ENCODE measurements at places on chromosomes 7 and 10.

DNA sequence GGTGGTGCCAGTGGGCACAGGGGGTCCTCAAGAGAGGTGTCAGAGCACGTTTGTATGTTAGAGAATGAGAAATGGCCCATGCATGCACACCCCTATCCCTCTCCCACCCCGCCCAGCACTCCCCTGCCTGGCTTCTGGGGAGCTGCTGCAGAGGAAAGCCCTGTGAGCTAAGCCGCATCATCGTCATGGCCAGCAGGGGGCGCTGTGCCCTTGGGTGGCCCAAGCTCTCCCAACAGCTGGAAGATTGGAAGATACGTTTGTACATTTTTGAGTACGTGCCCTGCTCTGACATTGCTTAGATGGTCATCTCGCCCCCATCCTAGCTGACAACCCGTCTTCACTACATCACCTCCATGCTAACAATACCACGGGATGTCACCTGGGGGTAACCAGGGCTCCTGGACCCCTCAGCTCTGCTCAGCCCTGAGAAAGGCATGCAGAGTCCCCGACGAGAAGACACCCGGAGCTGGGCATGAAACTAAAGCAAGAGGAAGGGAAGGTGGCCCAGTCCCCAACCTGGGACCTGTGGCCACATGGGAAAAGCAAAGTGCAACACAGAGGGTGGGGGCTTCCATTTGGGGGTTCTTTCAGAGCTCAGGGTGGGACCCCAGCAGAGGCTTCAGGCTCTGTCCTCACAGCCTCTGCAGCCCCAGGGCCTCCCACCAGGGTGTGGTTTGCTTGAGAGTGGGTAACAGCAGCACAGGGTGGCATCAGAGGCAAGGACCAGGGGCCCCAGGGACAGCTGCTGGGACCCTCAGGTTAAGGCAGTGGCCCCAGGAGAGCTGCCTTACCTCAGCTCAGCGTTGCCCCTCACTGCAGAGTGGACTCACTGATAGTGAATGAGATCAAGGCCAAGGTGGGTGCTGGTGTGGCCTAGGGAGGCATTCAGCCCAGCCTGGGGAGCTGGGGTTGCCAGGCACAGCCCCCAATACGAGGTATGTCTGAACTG lies 136.6 kb downstream of the PTPN20 start:
- DNase-seq = peak; percentile 17

DNA sequence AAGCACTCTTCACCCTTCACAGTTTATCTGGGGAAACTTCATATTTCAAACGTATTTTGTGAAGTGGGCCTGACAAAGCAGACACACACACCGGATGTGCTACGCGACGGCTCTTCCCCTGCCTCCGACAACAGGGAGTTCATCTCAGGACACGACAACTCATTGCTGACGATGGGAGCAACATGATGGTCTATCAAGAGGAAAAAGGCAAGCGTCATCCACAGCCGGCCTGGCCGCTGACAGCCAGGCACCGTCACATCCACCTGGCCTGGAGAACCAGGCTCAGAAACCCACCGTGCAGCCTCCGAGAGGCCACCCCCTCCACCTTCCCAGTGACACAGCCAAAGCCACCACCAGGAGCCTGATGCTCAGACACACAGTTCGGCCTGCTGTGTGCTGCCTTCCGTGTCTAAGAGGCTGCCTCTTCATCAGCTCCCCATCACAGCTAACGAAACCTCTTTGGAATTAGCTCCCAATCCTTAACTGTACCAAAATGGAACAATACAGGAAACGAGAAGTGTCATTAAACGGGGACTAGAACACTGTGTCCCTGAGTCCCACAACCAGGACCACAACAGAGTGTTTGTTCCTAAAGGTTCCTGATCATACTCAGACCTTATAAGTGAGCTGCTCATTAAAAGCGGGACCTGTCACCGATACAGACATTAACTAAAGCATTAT lies 76.7 kb downstream of the SFMBT2 start:
- no peak for DNase-seq

DNA sequence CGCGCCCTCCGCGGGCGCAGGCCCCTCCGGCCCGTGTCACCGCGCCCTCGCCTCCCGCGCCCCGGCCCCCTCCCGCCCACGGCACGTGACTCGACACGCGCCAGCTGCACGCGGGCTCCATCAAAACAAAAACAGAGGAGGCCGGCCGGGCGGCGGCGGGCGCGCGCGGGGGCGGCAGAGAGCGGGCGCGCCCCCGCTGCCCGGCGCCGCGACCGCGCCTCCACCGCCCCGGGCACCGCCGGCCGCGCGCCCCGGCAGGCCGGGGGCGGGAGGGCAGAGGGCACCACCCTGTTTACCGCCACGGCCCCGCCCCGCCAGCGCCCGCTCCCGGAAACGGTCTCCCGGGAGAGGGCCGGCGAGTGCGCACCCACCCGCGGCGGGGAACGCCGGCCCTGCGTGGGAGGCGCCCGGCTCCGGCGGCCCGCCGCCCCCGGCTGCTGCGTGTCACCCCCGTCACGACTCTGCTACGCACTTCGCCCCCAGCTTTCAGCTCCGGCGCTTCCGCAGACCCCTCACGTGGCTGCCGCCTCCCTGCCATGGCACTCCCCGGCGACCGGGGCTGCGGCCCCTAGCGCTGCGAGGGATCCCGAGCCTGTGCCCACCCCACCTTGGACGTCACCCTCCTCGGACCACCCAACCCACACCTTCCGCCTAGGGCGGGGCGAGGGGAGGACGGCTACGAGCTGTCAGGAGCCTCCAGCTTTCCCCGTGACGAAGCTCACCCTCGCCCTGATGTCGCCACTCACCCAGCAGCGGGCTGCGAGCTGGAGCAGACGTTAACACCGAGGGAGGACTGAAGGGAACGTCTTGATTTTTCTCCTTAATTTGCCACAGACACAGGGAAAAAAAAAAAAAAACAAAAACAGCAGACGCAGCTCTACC lies 221.6 kb upstream of the MKLN1 start:
- DNase-seq = peak; percentile 68

DNA sequence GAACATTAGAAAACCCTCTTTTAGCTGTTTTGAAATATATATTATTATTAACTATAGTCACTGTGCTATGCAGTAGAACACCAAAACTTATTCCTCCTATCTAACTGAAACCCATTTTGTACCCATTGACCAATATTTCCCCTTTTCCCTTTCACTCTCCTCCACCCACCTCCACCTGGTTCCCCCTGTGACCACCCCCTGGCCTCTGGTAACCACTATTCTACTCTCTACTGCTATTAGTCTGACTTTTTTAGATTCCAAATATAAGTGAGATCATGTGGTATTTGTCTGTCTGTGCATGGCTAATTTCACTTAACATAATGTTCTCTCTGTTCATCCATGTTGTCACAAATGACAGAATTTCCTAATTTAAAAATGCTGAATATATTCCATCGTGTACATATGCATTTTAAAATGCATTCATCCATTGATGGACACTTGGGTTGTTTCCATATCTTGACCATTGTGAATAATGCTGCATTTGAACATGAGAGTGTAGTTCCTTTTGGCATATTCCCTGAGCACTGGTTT lies 18.7 kb downstream of the TBC1D12 start:
- no peak for DNase-seq

DNA sequence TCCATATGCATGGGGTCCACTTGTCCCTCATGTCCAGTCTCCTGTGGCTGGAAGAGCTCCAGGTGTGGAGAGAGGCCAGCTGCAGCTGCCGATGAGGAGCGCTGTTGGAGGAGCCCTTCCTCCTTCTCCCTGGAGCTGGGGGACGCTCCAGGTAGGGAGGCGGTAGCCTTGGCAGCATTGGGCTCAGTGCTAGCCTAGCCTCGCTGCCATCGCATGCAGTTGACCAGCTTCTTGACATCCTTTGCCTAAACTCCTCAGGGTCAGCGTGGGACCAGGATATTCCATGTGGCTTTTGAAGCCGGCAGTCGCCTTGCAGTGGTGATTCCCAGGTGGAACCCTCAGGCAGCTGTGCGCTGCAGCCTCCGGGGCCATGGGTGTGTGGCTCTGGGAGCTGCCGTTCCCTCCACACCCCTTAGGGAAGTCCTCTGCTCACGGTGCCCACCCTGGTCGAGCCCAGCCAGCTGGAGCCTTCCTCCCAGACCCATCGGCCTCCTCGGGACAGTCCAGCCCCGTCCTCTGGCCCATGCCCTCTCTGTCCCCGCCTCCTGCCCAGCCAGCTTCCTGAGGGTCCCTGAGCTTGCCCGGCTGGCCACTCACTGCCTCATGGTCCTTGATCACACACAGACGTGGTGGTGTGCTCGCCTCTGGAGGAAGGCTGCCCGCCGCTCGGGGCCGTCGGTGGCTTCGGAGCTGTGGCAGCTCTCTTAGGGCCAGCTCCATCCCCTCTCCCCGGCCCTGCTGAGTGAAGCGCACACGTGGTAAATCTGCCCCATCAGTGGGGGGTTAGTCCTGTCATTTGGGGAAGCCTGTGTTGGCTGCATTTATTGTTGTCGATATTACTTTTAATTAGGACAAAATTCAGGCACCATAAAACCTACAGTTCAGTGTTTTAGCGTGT lies 21.2 kb downstream of the INPP5A start:
- DNase-seq = no peak

DNA sequence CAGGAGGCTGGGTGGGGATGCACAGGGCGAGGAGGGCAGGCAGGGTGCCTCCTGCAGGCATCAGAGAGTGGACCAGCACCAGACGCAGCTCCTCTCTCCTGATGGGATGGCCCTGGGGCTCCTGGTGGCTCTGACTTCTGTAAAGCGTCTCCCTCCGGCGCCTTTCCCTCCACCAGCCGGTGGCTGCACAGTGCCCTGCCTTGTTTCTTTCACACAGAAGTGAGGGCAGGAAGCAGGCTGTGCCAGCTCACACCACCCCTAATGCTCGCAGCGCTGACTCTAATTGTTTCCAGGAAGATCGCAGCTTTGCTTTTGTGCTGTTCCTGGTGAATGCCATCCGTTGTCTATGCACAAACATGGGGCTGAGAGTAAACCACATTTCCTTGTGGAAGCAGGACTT lies 152.3 kb upstream of the LANCL2 start:
- DNase-seq = no peak

GRCh38 chr7:92156990-92157389 lies 22.0 kb downstream of the LRRD1 start:
- no peak for DNase-seq

GRCh38 chr10:102669206-102670064 lies 25.2 kb downstream of the TRIM8 start:
- DNase-seq = no peak

DNA sequence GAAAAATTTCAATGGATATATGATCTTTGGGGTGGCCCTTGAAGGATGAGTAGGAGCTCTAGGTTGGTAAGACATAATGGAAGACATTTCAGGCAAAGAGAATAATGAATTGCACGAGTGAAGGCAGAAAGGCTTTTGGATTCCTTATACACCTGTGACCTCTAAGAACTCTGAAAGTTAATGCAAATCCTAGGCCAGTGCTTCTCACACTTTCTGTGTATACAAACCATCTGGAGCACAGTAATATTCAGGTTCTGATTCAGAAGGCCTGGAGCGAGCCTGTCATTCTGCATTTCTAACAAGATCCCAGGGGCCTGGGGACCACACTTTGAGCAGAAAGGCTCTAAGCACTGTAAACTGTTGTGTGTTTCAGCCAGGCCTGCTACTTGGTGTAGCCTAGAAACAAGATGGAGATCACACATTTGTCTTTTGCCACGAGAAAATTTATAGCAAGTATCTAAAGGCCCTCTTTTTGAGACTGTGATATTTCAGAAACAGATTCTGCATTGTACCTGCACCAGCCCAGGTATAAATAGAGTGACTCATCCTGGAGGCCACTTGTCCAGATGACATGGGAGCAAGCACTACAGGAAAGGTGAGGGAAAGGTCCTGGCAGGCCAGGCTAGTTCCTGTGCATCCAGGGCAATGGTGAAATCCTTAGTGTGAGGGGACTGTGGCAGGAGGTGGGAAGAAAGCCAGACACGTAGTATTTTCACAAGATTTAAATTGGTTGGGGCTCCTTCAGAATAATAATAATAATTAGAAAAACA lies 24.4 kb downstream of the MRPS33 start:
- no peak for DNase-seq

DNA sequence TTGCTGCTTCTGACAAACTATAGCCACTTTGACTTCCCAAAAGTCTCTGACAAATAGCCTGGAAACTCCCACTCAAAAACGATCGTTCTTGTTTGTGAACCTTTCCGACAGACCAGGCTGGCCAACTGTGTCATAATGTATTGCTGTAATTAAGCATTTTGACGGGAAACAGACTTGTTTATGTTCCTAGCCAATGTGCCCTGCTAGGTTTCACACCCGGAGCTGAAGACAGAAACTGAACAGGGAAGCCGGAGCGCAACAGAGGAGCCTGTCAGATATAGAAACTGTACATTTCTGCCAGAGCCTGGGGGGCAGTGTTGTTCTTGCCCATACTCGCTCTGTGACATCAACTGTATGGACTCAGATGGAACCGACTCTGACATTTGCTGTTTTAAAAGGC lies 55.3 kb upstream of the C7orf33 start:
- DNase-seq = no peak

DNA sequence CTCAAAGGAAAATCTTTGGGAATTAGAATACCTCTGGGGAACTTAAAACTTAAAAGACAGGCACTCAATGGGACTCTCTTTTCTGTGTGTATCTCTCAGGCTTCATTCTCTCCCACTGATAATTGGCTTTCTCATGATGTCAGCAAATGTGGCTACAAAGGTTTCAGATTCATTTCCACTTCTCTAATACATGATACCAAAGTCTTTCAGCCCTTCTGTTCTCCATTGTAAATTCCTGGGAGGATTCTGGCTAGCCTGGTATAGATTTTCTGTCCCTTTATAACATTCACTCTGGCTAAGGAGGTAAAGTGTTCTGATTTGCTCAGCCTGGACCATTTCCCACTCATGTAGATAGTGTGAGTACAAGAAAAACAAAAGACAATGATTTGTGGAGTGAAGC lies 606.2 kb downstream of the PCDH15 start:
- no peak for DNase-seq

DNA sequence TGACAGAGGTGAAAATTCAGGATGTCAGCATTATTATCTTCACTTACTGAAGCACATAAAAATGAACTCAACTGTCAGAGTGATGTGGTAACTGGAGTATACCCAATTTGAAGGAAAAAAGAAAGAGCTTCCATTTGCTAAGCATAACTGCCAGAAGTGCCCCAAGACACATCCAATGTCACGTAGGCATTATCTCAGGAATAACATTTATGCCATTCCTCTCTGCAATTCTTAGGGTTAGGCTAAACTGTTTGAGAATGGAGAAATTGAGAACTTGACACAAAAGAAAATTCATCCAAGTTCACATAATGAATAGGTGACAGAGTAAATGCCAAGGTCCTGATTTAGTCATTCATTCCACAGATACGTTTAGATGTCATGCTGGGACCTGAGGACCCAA lies 148.6 kb downstream of the GRM3 start:
- no peak for DNase-seq

GRCh38 chr7:48426331-48426965 lies 255.2 kb downstream of the ABCA13 start:
- no peak for DNase-seq

DNA sequence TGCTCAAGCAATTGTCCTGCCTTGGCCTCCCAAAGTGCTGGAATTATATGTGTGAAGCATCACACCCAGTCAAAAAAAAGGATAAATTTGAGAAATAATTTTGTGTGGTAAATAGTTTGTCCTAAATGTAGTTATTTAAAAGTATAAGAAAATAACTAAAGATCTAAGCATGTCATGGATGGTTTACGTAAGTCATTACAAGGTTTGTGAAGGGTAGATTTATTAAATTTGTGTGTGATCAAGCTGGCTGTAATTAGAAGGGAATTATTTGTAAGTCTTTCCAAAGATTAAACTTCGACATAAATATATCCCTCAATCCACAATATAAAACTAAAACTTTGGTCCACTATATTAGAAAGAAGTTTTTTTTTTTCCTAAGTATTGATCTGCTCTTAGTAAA lies 28.6 kb downstream of the ORC5 start:
- DNase-seq = no peak

GRCh38 chr10:122911889-122912484 lies 1.6 kb downstream of the FAM24A start:
- peak; percentile 14 for DNase-seq

All from activated CD8-positive, alpha-beta memory T cell treated with anti-CD3 and anti-CD28 coated beads for 1 hour (primary cell).